Type B pancreatic cell (in vitro differentiated cells): ENCODE measurements at places on chromosomes 16 and 17.

DNA sequence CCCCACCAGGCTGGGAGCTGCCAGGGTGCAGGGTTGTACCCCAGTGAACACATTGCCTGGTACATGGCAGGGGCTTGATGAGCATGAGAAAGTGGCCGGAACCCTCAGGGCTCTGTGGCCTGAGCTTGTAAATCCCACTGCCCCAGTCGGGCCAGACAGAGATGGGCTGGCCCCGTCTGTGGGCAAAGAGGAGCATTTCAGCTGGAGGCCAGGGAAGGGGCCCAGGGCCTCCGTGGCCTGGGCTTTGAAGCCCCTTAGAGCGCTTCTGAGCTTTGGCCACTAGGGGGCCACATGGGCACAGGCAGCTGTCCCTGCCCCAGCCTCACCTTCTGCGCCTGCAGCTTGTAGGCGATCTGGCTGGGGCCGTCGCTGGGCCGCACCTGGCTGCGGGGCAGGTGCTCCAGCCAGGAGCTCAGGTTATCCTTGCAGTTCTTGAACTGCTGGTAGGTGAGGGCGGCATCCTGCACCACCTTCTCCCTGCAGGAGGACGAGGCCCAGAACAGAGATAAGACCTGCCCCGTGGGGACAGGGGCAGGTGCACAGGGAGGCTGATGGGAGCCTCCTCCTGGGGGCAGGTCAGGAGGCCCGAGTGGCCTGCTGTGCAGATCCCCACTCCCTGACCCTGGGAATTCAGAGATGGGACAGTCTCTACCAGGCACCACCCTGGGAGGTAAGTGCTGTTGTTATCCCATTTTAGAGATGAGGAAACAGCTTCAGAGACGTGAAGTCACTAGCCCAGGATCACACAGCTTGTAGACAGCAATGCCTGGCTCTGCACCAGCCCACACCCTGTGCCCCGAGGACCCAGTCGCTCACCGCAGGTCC is 12.8 kb downstream of the EVPL start:
- peaks cover 6% of the 10 kb centered on the region for H3K4me1 ChIP-seq
- no peaks in the 10 kb centered on the region for H3K36me3 ChIP-seq
- H3K27ac ChIP-seq, result peak overlapping the region; percentile 70
- no peaks in the 10 kb centered on the region for H3K27me3 ChIP-seq
- DNase-seq, result peak; percentile 86

DNA sequence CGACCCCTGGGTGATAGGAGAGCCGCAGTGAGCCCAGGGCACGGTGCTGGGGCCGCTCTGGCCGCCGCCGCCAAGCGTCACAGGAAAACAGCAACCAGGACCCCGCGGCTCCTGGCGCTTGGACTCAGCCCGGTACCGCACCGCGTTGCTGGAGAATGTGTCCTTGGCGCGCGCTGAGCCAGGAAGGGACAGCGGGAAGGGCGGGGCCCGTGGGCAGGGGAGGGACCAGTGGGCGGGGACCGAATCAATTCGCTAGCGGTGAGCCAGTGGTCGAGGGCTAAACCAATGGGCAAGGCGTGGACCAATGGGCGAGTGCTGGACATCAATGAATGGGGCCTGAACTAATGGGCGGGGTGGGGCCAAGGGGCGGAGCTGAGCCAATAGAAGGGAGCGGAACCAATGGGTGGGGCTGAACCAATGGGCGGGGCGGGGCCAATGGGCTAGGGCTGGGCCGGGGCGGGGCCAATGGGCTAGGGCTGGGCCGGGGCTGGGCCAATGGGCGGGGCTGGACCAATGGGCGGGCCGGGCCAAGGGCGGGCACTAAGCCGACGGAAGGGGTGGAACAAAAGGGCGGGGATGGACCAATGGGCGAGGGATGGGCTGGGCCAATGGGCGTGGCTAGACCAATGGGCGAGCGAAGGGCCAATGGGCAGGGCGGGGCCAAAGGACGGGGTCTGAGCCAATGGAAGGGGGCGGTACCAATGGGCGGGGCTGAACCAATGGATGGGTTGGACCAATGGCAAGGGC is 6.3 kb upstream of the FLYWCH1 start:
- no peaks in the 10 kb centered on the region for H3K27me3 ChIP-seq
- H3K36me3 ChIP-seq, result no peaks in the 10 kb centered on the region
- peak overlapping the region; percentile 92 for H3K27ac ChIP-seq
- peaks cover 11% of the 10 kb centered on the region for H3K4me1 ChIP-seq

DNA sequence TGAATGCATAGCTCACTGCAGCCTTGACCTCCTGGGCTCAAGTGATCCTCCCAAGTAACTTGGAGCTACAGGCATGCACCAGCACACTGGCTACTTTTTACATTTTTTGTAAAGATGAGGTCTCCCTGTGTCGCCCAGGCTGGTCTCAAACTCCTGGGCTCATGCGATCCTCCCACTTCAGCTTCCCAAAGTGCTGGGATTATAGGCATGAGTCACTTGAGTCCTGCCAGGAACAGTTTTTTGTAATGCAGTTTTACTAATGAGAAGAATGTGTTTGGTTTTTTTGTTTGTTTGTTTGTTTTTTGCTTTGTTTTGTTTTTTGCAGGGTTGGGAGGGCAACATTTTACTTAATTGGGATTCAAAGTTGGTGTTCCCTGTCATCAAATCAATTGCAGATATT is 22.2 kb downstream of the SOST start:
- H3K27ac ChIP-seq, result no peak overlapping the region
- H3K4me3 ChIP-seq, result no peak overlapping the region
- H3K36me3 ChIP-seq, result peaks cover 4% of the 10 kb centered on the region

GRCh38 chr16:57540387-57540786 is 2.1 kb upstream of the ADGRG5 start:
- peaks cover 5% of the 10 kb centered on the region for H3K27me3 ChIP-seq
- peaks cover 15% of the 10 kb centered on the region for H3K4me1 ChIP-seq
- H3K27ac ChIP-seq, result no peak overlapping the region
- DNase-seq, result peak; percentile 49
- H3K36me3 ChIP-seq, result no peaks in the 10 kb centered on the region

GRCh38 chr16:81066681-81067080 is 10.4 kb downstream of the C16orf46 start:
- no peak overlapping the region for H3K4me3 ChIP-seq
- H3K27ac ChIP-seq, result no peak overlapping the region
- H3K4me1 ChIP-seq, result no peaks in the 10 kb centered on the region
- no peaks in the 10 kb centered on the region for H3K27me3 ChIP-seq
- no peaks in the 10 kb centered on the region for H3K36me3 ChIP-seq

- peaks cover 18% of the 10 kb centered on the region for H3K36me3 ChIP-seq
- H3K27ac ChIP-seq, result no peak overlapping the region
- no peak for DNase-seq
- H3K27me3 ChIP-seq, result no peaks in the 10 kb centered on the region
- no peak overlapping the region for H3K4me3 ChIP-seq
- no peaks in the 10 kb centered on the region for H3K4me1 ChIP-seq
Observed at GRCh38 chr16:23590181-23590580, 5.9 kb downstream of the NDUFAB1 start.

DNA sequence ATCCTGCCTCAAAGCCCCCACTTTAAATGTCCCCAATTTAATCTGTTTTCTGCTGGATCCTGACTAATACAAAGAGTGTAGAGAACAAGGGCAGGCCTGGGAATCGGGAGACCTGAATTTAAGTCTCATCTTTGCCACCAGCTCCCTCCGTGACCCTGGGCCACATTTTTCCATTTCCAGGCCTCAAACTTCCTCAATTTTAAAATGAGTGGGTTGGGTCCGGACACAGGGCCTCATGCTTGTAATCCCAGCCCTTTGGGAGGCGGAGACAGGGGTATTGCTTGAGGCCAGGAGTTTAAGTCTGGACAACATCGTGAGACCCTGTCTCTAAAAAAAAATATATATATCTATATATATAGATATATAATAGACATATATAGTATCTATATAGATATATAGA is 61.4 kb downstream of the SRL start:
- H3K27me3 ChIP-seq, result peaks cover 4% of the 10 kb centered on the region
- DNase-seq, result no peak
- H3K4me1 ChIP-seq, result peaks cover 11% of the 10 kb centered on the region
- no peak overlapping the region for H3K27ac ChIP-seq
- no peak overlapping the region for H3K4me3 ChIP-seq
- no peaks in the 10 kb centered on the region for H3K36me3 ChIP-seq

- no peak overlapping the region for H3K4me3 ChIP-seq
- H3K27me3 ChIP-seq, result no peaks in the 10 kb centered on the region
- peaks cover 30% of the 10 kb centered on the region for H3K36me3 ChIP-seq
- peaks cover 27% of the 10 kb centered on the region for H3K4me1 ChIP-seq
Observed at GRCh38 chr16:11735787-11736186, 6.9 kb downstream of the TXNDC11 start.

DNA sequence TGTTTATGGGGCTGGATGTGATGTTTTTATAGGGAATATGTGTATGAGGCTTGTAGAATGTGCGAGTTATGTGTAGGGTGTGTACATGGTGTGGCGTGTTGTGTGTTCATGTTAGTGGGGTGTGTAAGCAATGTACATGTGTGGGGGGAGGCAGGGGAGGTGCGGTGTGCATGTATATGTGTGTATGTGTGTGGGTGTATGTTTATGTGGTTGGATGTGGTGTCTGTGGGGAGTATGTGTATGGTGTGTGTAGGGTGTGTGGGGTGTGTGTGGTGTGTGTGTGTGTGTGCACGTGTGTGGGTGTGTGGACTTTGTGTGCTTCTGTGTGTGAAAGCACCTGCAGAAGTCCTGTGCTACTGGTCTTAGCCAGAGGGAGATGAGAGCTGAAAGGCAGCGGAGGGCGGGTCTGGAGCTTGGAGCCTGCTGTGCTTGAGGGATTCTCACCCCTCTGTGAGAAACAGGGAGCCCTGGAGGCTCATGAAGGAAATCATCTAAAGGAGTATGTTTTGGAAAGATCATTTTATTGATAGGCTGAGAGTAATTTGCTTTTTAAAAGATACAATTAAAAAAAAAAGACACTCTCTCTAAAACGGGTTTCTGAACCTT is 222.7 kb downstream of the HS3ST4 start:
- no peak overlapping the region for H3K27ac ChIP-seq
- DNase-seq, result no peak
- no peaks in the 10 kb centered on the region for H3K27me3 ChIP-seq
- no peak overlapping the region for H3K4me3 ChIP-seq
- peaks cover 5% of the 10 kb centered on the region for H3K4me1 ChIP-seq

GRCh38 chr17:31480904-31481782 is 89.7 kb downstream of the RAB11FIP4 start:
- DNase-seq, result no peak
- H3K4me1 ChIP-seq, result peaks cover 5% of the 10 kb centered on the region
- H3K27ac ChIP-seq, result no peak overlapping the region
- no peaks in the 10 kb centered on the region for H3K36me3 ChIP-seq
- no peak overlapping the region for H3K4me3 ChIP-seq
